ENCODE measurements at places on chromosomes 13 and 19. TPM values are rescaled to one million over a fixed set of nuclear protein-coding genes. Genes with fewer than 3 reads are reported as not detected.

DNA sequence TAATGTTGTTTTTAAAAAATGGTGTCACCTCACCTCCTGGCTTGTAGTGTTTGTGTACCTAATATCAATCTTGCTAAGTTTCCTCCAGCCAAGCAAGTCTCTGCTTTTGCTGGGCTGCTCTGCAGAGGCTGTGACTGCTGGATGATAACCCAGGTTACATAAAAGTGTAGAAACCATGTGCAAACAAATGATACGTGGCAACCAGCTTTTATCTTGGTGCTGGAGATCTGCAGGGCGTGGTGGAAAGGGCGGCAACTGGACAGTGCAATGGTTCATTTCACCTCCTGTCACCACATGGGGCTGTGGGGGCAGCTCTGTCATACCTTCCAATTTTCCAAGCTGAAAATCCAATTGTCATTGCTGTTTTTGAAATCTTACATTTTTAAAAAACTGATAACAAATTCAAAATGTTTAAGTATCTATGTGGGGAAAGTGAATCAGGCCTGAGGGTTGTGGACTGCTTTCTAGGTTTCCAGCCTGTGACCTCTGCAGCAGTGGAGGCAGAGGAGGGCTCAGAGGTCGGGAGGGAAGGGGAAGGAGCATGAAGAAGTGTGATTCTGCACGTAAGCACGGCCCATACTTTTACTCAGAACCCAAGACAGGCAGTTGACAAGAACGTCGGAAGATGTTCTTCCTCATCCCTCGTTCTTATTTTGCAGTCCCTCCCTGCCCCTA, 9.7 kb downstream of the GPR42 start:
- DNase-seq = no peak

DNA sequence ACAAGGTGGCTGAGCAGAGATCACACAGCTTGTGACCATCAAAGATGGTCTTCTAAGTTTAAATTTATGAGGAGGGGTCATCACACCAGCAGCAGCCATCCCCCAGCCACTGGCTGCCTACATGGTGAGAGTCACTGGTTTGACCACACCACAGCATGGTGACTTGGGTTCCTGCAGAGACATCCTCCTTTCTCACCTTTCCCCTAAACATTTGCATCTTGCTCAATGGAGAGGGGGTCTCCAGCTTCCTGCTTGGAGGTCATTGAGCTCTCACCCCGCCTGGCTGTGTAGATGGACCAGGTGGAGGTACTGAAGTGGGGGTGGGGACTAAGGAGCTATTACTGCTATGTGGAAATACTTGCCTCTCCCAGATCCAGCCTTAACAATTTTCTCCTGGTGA, 247.6 kb upstream of the ARGLU1 start:
- DNase-seq = no peak

- no peak for DNase-seq
Measured at GRCh38 chr13:51746802-51747201, 57.2 kb downstream of the DHRS12 start.

DNA sequence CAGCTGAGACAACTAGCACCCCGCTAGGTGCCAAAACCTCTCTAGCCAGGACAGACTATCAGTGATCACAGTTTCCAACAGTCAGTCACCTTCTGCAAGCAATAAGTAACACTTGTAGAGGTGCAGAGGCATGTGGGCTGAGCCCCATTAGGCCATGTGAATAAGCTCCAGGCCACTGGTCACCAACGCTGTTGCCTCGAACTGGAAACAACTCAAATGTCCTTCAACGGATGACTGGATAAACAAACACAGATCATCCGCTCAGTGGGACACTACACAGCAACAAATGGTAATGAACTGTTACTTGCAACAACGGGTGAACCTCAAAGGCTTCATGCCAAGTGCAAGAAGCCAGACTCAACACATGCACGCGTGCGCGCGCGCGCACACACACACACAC, 27.5 kb upstream of the TMEM160 start:
- no peak for DNase-seq

- no peak for DNase-seq
Measured at GRCh38 chr13:31048521-31048920, 113.2 kb downstream of the HSPH1 start.

- DNase-seq = no peak
Measured at GRCh38 chr13:35499196-35499662, 22.7 kb upstream of the MAB21L1 start.

DNA sequence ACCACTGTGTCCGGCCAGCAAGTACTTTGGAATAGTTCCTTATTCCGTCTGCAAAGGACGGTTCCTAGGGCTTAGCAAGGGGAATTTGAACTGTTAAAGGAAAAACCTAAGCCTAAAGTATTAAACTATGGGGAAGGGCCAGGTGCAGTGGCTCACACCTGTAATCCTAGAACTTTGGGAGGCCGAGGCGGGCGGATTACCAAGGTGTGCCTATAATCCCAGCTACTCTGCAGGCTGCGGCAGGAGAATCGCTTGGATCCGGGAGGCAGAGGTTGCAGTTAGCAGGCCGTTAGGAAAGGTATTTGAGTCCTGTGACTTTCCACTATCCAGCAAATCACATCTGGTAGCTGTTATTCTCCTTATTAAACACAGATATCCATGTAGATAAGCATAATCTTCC, 9.4 kb upstream of the RAB20 start:
- peak; percentile 31 for DNase-seq

GRCh38 chr13:19810996-19811881, 28.5 kb upstream of the PSPC1 start:
- no peak for DNase-seq

DNA sequence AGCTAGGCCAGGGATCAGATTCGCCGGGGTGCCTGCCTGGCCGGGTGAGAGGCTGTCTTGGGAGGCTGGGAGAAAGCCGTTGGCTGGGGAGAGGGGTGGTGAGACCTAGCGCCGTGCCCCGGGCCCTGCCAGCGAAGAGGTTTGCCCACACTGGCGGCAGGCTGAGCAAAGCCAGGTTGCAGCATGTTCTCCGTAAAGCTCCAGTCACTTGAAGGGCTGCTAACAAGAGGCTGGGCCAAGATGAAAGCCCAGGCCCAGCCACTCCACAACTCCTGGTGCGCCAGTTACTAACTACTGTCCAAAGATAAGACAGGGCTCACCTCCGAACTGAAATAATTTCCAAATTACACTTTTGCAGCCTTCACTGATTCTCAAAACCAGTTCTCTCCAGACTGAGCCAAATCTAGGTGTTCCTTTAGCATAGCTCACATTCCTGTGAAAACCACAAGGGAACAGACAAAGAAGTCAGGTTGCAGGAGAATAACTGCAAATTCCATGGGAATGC, 16.3 kb downstream of the ELAVL1 start:
- peak; percentile 42 for DNase-seq

DNA sequence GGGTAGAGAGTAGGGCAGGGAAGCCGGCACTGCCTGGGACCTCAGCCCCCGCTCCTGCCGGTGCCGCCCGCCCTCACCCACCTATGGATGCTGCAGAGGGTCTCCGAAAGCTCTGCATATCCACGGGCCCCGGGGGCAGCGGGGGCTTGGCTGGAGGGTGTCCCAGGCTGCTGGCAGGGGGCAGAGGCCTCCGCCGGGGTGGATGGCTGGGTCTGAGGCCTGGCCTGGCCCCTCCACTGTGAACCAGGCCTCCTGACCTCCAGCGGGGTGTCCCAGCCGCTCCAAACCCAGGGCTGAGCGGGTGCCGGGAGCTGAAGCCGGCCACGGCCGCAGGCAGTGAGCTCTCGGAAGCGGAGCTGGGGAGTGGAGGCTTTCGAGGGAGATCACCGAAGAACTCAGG, 4.1 kb downstream of the PRAM1 start:
- DNase-seq = no peak

DNA sequence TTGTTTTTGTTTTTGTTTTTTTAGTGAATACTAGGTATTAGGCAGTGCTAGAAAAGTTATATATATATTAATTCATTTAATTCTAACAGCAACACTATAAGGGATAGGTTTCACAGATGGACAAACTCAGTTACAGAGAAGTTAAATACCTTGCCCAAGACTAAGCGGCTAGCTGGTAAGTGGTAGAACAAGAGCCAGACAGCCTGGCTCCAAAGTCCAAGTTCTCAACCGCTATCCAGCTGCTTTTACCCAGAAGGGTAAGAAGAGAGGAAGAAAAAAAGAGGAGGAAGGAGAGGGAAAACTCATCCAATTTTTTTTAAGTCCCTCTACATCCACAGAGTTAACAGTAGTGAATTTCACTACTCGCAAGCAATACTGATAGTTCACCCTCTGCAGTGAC, 217.0 kb downstream of the SPRY2 start:
- DNase-seq = no peak

GRCh38 chr19:23699521-23699860, 12.5 kb upstream of the ZNF675 start:
- no peak for DNase-seq

DNA sequence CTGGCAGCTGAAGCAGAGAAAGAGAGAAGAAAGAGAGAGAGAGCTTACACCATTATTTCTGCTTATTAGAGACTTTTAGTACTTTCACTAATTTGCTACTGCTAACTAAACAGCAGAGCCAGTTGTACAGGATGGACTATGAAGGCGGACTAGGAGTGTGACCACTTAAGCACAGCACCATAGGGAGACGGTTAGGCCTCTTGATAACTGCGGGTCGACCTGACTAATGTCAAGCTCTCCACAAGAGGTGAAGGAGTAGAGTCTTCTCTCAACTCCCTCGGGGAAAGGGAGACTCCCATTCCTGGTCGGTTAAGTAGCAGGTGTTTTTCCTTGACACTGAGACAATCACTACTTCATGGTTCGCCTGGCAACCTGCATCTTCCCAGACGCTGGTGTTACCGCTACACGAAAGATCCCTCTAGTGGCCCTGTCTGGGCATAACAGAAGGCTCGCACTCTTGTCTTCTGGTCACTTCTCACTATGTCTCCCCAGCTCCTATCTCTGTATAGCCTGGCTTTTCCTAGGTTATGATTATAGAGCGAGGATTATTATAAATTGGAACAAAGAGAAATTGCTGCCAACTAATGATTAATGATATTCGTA, 5.3 kb upstream of the PSG7 start:
- DNase-seq = no peak

DNA sequence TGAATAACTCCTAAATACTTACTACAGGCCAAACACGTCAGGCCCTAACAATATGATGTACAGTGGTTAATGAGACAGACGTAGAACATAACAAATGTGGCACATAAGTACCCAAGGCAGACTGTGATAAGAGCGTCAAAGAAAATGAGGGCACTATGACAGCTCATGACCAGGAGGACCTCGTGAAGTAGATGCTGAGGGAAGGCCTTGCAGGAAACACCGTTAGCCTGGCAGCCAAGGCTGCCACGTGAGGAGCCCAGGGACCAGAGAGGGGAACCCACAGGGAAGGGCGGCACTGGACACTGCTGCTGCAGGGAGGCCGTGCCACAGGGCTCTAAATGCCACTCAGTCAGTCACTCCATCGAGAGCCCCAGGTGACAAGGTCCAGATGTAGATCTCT, 5.7 kb downstream of the TUBGCP3 start:
- no peak for DNase-seq

LIM2 gene
- not detected for total RNA-seq

CEACAM1 gene
- 1.3 TPM for total RNA-seq

LYPD3 gene
- 0.41 TPM for total RNA-seq

FBN3 gene
- not detected for total RNA-seq

SEMA6B gene
- 4.7 TPM for total RNA-seq

Measured in pancreas (tissue), 10 donors.